ENCODE measurements at places on chromosomes 3 and 15.
A peak's percentile ranks its signal among the peaks of the same experiment; 100 is the strongest.

- no peak for DNase-seq
Measured at GRCh38 chr3:185401319-185401955, 38.5 kb downstream of the MAP3K13 start.

- no peak for DNase-seq
Measured at GRCh38 chr3:13011573-13012220, 61.5 kb downstream of the IQSEC1 start.

GRCh38 chr3:161630794-161631193 lies 134.2 kb downstream of the OTOL1 start:
- no peak for DNase-seq

GRCh38 chr3:195896361-195897080 lies 11.8 kb downstream of the TNK2 start:
- DNase-seq, result no peak

DNA sequence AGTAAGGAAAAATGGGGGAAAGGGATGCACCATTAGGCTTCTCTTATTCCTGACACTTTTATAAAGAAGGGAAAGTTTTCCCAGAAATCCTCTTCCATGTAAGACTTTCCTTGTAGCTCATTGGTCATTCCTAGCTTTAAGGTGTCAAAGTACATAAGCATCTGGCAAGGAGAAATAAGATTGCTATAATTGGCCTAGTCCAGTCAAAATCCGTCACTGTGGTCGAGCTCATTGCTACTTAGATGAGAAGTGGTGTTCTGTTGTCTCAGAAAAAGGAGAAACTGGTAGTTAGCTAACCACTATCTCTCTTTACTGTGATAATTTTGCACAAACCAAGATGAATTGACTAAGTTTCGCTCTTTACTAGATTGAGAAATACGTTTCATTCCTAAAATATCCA lies 370.1 kb downstream of the CNTN4 start:
- DNase-seq, result no peak

DNA sequence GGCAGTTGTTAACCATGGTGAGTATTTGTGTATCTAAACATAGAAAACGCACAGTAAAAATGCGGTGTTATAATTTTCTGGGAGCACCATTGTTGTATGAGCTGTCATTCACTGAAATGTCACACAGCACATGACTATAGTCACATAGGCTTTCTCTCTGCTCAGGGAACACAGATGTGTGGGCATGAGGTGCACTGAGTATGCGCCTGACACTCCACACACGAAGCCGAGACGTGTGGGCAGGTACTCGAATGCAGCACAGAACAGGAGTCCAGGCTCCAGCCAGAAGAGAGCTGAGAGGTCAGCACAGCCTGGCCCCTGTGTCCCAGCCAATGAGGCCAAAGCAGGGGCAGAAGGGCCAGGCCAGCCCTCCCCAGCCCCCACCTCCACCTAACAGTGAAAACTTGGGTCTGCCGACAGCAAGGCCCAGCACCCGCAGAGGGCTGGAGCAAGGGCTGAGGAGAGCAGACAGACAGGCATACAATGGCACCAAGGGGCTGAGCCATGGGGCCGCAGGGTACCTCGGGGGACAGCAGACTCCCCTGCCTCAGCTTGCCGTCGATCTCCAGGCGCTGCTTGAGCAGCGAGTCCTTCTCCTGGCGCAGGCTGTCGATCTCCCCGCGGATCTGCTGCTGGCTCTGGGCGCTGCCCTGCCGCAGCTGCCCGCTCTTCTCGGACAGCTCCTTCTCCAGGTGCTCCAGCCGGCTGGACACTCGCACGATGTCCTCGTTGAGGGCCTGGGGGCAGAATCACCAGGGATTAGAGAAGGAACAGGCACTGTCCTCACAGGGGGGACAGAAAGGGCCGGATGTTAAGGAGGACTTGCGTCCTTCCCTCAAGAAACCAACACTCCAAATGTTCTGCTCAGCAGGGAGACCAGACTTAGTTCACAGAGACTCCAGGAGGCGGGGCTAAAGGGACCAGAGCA lies 24.0 kb downstream of the KIF7 start:
- no peak for DNase-seq

- no peak for DNase-seq
Measured at GRCh38 chr3:39156421-39156820, 3.0 kb upstream of the CSRNP1 start.

- DNase-seq, result no peak
Measured at GRCh38 chr3:141933421-141934300, 57.2 kb downstream of the ATP1B3 start.

GRCh38 chr15:47726399-47726823 lies 9.1 kb downstream of the SEMA6D start:
- DNase-seq, result no peak

- DNase-seq, result peak; percentile 24
Measured at GRCh38 chr3:157128771-157129681, 30.9 kb downstream of the CCNL1 start.

GRCh38 chr3:127894481-127894880 lies 20.6 kb upstream of the KBTBD12 start:
- no peak for DNase-seq

DNA sequence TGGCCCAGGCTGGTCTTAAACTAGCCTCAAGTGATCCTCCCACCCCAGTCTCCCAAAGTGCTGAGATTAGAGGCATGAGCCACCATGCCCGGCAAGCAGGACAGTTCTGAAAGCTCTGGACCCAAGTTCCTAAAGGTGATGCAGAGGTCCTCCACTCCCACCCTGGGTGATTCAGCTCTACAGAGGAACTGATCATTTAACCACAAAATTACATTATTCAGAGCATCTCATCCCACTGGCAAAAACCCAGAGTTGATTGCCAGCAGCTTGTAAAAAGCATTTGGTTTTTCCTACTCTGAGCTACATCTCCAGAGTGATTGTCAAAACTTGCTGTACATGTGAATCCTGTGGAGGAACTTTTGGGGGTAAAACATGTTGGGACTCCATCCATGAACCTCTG lies 60.2 kb downstream of the SLTM start:
- no peak for DNase-seq

- no peak for DNase-seq
Measured at GRCh38 chr3:113521981-113522380, 7.0 kb upstream of the SPICE1 start.

GRCh38 chr3:75061806-75062205 lies 447.3 kb upstream of the CNTN3 start:
- no peak for DNase-seq

- DNase-seq, result no peak
Measured at GRCh38 chr15:89628301-89628700, 27.0 kb downstream of the KIF7 start.

- no peak for DNase-seq
Measured at GRCh38 chr3:28645149-28645548, 296.5 kb upstream of the AZI2 start.

DNA sequence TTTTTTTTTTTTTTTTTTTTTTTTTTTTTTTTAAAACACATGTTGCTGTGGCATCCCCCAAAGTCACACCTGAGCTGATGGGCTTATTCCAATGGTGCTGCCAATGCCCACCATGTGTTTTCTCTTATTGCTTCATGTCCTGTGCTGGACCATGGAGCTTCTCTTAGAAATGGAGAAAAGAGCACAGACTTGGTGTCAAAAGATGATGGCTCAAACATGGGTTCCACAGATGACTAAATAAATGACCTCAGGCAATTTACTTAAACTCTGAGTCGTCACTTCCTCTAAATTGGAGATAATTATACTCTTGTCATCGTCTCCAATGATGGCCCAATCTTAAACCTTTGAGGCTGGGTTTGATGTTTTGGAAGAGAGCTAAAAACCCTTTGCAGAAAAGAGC lies 28.1 kb downstream of the CHST2 start:
- DNase-seq, result no peak

- DNase-seq, result no peak
Measured at GRCh38 chr3:100033184-100033583, 81.1 kb downstream of the FILIP1L start.

DNA sequence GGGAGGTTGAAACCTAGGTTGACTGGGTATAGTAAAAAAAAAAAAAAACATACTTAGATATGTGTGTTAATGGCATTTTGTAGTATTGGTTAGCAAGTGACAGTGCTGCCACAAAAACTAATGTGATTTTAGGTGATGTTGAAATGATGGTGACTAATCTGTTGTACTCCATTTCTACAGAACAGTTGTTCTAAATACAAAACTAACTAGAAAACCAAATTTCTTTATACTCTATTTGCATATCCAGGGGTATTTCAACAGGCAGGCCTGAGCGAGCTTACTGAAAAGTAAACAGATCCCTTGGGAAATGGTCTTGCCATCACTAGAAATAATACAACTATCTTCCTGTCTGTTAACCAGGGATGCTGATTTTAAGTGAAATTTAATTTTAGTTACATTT lies 20.5 kb downstream of the TSC22D2 start:
- no peak for DNase-seq

GRCh38 chr3:76400141-76400540 lies 614.8 kb upstream of the ZNF717 start:
- DNase-seq, result no peak

- DNase-seq, result no peak
Measured at GRCh38 chr15:93221759-93222158, 132.7 kb upstream of the RGMA start.

DNA sequence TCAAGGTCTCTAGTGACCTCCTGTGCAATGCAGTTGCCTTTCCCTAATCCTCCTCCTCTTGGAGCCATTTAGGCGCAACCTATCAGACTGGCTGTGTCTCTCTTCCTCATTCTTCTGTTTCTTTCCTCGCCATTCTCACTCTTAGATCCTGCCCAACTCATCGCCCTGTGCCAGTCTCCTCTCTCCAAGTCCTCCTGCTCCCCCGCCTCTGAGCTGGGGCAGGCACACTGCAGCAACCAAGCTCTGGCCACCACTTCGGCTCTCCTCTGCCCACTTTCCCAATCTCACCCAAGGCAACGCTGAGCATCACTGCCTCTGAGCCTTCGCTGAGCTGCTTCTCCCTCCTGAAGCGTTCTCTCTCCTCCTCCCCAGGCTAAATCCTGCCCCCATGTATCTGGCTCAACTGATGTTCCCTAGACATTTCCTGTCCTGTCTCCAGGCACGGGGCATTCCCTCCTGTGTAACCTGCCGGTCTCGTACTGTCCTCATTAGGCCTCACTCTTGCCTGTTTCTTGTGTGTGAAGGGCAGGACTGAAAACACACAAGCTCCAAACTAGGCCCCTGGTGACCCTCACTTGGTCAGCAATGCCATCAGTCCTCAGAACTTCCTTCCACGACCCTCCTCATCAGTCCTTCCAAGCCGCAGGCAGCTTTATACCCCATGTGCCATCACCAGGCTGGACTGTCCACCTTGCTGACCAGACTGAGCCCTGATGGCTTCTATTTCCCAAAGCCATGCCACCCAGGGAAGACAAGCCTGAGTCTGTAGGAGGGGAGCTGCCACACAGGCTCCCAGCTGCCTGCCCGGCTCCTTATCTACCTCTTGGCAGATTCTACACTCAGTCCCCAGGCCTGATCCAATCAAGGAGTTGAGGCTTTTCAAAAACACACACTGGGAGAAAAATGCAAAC lies 85.6 kb downstream of the SEC22A start:
- DNase-seq, result no peak

DNA sequence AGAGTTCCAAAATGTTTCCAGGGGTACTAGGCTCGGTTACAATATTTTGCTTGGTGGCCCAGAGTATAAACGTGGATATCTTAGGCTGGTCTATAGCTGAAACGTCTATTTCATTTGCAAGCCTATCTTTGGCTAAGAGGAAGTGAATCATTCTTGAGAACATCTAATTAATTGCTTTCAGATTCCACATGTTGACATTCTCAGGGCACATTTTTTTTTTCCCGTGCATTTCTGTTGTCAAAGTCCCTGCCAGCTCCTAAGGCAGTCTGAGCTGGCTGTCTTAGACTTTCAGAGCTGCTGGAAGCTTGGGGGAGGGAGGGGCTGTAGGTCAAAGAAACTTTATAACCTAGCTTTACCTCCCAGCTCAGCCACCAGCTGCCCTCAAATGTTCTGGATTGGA lies 23.2 kb upstream of the LAMP3 start:
- no peak for DNase-seq

DNA sequence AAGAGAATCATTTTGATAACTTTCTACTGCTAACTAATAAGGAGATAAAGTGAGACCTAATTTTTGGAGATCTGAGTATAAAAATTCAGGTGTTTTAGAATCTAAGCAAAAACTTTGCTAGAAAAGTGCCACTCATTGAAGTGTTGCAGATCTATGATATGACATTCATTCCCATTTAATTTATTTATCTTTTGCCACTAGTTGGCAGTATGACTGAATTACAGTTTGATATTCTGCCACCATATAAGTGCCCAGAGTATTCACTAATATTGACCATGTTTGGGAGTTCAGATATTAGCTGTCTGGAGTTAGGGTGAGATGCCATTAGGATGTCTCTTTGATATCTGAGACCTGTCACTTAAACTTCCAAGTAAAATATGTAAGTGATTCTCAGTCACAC lies 251.3 kb upstream of the GBE1 start:
- DNase-seq, result no peak

GRCh38 chr15:88681610-88682221 lies 42.9 kb downstream of the ISG20 start:
- DNase-seq, result no peak

GRCh38 chr15:58454950-58455401 lies 23.2 kb downstream of the LIPC start:
- no peak for DNase-seq

DNA sequence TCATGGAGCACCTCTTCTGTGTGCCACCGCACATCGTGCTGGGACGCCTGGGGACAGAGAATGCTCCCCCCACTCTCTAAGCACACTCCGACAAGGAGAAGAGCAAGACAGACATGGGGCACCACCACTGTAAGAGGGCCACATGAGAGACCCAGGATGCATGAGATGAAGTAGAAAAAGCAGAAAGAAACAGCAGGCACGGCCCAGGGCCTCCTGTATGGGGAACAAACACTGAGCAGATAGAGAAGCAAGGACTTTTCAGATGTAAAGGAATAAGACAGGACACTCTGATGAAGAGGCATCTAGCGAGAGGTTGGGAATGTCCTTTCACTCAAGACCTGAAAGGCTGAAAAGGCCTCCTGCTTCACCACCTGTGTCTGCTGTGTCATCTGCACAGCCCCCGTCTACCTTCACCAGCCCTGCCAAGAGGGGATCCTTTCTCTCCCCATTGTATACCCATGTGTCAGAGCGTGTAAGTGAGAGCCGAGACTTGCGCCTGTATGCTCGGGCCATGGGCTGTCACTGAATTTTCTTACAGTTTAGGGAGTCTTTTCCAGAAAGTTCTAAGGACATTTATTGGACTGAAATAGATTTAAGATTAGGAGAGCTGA lies 125.6 kb downstream of the LRRK1 start:
- DNase-seq, result no peak

DNA sequence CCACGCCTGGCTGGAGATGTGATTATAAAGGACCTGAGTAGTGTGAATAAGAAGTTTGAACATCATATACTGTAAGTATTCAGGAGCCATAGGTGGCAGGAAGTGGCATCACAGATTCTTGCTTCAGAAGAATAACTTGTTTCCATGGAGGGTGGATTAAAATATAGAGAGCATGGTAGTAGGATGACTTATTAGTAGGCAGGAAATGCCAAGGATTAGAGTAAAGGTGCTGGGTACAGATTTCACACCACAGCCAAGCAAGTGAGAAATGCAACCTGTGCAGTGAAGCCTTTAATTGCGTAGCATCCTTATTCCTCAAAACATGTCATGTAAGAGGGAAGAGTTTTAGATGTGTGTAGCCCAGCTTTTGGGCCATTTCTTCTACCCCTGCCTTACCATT lies 30.8 kb downstream of the IFT122 start:
- no peak for DNase-seq

Data from NCI-H187 treated with DMSO at 0.1 percent for 48 hours (cell line).